ENCODE measurements at places on chromosomes 7 and 10. TPM values are rescaled to one million over a fixed set of nuclear protein-coding genes. Genes with fewer than 3 reads are reported as not detected.

ERLIN1 gene
- total RNA-seq = 20.7 TPM

DNA sequence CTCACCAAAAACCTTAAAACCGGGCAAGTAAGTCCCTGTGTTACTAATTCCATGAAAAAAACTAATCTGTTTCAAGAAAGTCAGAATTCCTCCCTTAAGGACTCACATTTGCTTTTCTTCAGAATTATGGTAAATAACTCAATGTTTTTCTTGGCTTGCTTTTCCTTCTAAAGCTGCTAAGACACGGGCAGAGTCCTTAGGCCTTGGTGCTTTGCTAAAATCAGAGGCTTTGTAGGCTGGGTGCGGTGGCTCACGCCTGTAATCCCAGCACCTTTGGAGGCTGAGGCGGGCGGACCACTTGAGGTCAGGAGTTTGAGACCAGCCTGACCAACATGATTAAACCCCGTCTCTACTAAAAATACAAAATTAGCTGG lies 32.0 kb downstream of the GNA12 start:
- peak; percentile 41 for DNase-seq

DNA sequence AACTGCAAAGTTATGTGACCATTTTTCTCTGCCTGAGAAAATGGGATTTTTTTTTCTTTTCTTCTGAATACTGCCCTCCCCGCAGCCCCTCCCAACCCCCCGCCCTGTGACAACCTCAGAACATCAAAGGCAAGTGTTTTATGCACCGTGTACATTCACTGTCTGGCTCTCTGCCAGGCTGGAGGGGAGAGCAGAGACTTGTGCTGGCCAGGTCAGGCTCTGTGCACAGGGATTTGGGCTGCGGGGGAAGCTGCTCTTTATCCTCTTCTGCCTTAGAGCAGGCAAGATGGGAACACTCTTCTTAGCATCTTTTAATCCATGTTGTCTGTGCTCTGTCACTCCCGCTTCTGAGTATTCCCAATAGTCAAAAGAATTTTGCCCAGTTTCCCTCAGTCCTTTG lies 195.1 kb downstream of the CCSER2 start:
- DNase-seq = no peak

- no peak for DNase-seq
These were observed 927 bp upstream of the MKX start for GRCh38 chr10:27746397-27747095.

TDRD1 gene
- total RNA-seq = 0.78 TPM

KIAA1549 gene
- total RNA-seq = 1.0 TPM

Data from aorta (tissue), 5 donors.